ENCODE measurements at places on chromosomes 4 and X.

DNA sequence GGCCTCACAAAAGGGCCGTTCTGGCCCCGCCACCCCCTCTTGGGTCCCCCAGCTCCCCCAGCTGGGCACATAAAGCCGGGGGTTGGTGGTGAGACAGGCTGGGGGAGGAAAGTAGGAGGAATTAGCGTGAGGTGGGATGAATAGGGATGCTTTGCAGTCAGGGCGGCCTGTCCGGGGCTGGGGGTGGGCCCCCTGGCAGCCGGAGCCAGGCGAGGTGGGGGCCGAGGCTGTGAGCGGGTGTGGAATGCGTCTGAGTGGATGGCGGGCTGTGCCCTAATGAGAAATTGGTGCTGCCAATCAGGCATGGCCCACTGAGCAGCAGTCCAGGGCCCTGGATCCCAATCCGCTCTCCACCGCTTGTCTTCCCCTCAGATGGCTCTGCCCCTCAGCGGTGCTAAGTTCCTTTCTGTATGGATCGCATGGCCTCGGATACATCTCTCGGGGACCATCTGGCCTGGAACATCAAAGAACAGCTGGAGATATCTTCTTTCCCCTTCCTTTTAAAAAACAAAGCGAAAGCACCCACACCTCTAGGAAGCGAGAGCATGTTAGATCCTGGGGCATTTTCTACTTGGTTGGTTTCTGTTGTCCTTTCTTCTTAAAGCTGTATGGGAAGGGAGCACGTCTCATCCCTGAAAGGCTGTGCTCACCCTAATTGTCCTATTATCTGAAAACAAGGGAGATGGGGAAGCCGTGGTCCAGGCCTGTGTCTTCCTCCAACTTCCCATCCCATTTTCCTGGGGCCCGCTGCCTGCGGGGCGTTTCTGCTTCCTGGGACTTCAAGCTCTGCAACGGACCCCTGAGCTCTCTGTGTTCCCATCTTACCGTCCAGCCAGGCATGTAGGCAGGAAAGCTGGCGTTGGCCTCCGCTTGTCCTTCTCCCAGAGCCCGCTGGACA lies 106.9 kb downstream of the SORCS2 start:
- no peak for DNase-seq

DNA sequence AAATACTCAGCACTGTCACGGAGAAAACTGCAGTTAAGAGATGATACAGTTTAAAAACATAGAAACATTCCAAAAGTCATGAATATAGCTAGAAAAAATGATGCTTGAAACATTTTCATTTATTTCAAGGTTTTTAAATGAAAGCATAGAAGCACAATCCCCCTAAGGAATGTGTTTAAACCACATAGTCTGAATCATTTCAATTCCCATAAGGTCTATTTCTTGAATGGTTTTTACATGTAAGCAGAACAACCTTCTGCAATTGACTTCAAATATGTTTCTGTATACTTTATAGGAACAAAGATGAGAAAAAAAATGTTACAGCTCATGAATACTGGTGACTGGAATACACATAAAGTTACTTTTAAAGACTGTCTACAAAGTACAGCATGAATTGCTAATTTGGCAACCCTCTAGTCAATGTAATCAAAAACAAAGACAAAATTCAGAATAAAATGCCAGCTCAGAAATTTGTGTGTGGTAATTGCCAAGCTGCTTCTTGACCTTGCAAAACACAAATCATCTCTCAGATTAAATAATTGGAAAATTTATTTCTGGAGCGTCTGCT lies 886.4 kb upstream of the ADGRL3 start:
- DNase-seq, result no peak

DNA sequence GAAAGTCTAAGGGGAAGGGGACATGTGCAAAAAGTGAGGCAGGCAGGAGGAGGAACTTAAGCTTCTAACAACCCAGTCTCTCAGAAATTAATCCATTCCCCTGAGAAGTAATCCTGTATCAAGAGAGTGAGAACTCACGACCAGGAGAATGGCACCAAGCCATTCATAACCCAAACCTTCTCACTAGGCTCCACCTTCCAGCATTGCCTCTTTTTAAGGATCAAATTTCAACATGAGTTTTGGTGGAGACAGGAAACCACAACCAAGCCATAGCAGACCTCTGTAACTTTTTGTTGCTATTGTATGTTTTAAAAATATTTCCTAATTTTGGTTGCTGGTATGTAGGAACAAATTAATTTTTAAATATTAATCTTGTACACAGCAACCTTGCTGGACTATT lies 32.8 kb downstream of the PASD1 start:
- DNase-seq, result no peak

DNA sequence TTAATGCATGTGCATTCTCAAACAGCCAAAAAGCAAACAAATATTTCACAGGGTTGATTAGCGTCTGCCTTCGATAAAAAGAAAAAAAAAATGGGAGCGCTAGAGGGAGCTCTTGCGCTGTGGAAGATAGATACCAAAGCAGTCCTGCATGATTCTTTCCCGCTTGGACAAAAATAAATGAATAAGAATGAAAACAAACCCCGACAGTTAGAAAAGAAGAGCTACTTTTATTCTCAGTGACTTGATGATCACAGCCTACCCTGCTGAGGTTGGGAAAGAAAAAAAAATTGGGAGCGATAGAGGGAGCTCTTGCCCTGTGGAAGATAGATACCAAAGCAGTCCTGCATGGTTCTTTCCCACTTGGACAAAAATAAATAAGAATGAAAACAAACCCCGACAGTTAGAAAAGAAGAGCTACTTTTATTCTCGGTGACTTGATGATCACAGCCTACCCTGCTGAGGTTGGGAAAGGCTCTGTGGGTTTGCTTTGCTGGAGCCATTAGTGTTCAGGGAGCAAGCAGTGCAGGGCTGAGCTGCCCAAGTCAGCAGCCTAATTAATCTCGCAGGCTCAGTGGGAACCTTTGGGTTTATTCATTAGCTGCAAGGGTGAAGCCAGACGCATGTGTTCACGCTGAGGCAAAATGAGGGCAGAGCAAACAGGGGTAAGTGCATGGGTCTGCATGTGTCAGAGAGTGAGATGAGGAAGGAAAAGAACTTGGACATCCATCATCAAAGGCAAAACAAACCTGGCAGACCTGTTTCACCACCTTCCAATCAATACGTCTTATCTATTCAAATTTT lies 249.3 kb upstream of the PRKX start:
- DNase-seq, result peak; percentile 50

All from NCI-H1092 treated with DMSO at 0.1 percent for 48 hours (cell line).